ENCODE measurements at places on chromosomes 3 and 15.

- DNase-seq: no peak
Observed at GRCh38 chr3:191372122-191372521, 41.8 kb upstream of the UTS2B start.

GRCh38 chr15:50993598-50993997, 85.1 kb downstream of the AP4E1 start:
- DNase-seq: no peak

DNA sequence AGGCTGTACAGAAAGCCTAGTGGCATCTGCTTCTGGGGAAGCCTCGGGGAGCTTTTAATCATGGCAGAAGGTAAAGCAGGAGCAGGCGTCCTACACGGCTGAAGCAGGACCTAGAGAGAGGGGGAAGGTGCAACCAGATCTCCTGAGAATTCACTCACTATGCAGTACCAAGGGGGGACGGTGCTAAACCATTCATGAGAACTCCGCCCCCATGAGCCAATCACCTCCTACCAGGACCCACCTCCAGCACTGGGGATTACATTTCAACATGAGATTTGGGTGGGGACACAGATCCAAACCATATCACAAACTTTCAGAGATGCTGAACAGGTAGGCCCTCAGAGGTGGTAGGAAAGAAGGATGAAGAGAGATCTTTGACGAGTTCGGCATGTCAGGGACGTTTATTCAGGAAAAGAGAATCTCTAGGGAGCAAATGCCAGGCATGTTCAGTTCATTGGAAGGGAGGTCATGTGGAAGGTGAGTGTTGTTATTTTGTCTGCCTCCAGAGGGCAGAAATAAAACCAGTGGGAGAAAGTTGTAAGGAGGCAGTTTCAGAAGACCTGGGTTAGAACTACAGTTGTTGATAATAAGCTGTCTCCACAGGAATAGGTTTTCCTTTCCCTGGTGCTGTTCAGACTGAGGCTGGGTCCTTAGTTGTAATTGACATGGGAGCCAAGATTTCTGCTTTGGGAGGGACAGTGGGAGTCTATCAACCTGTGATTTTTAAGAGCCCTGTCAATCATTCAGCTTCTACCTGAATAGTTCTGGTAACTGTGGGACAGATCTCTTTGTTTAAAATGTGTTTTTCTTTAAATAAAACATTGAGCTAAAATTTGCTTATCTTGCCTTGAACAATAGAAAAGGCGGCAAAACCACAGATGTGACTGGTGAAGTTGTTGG, 4.3 kb upstream of the FNDC3B start:
- DNase-seq: no peak

GRCh38 chr3:123884203-123884831, at the start of gene MYLK:
MYLK (minus strand) TSS chr3:123884332; CDS start chr3:123793841, 90,491 bp downstream.
- DNase-seq: peak; percentile 16

- DNase-seq: no peak
Observed at GRCh38 chr15:74817370-74817737, 4.7 kb downstream of the LMAN1L start.
